ENCODE measurements at places on chromosomes 6 and 20.

GRCh38 chr20:43765916-43766315 is 39.1 kb upstream of the GTSF1L start:
- DNase-seq, result no peak

- no peak for DNase-seq
These were observed 73.1 kb downstream of the QKI start for GRCh38 chr6:163487606-163488005.

DNA sequence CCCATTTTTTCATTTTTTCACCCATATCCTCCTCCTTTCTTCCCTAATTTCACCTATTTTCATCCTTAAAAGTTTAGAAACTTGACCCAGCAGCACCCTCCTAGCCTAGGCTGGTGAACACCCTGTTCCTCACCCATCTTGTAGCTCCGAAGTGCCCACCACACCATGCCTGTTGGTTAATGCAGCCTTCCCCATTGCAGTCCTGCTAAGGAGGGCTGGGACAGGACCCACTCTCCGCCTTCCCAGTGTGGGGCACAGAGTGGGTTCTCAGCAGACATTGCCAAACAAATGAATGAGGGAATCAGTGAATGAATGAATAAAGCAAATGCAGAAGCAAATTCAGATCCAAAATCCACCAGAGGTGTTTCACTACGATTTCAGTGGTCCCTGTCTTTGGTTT is 45.7 kb downstream of the CTCFL start:
- no peak for DNase-seq

- no peak for DNase-seq
These were observed 20.8 kb downstream of the NKX2-2 start for GRCh38 chr20:21493049-21493448.

GRCh38 chr6:38656896-38657295 is 17.2 kb upstream of the BTBD9 start:
- no peak for DNase-seq

- DNase-seq, result no peak
These were observed 106.3 kb downstream of the RNF144B start for GRCh38 chr6:18493382-18493891.

DNA sequence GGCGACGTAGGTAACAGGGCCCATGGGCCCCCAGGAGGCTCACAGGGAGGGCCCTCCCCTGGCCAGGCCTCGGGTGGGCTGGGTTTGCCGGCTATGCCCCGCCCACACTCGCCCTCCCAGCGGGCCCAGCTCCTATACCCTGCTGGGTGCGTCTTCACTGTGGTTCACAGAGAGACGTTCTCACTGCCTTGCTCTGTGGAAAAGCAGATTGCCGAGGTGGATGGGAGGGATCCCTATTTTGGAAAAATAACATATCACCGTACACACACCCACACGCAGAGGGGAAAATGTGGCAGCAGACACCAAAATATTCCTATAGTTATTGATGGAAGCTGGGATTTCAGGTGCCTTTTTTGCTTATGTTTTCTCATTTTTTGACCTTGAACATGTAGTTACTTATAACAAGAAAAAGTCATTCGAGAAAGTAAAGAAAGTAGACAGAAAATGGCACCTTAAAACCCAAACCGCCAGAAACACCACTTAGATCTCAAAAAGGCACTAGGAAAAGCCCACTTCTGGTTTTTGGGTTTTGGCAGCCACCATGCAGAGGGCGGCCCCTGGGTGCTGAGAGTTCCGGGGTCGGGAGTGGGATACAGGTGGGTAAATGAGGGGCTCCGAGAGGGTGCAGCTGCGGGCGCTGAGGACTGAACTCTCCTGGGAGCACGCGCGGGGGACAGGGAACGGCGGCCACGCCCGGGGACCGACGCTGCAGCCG is 49.4 kb downstream of the TMEM242 start:
- peak; percentile 49 for DNase-seq

- DNase-seq, result no peak
These were observed 18.9 kb downstream of the PHACTR2 start for GRCh38 chr6:143696664-143697000.

DNA sequence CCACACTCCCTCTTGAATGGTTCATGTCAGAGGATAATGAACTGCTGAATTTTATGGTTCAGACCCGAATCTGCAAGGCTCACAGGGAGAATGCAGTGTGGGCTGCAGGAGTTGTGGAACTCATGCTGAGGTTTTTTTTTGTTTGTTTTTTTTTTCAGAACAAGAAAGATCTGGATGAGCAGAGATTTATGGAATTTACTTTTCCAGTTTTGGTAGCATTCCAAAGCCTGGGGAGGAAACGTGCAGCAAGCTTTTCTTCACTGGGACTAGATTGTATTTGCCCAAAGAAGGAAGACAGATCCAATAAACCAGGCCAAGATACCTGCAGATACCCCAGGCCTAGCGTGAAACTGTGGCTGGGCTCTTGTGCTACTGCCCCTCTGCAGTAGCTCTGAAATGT is 223.9 kb upstream of the TAB2 start:
- no peak for DNase-seq

DNA sequence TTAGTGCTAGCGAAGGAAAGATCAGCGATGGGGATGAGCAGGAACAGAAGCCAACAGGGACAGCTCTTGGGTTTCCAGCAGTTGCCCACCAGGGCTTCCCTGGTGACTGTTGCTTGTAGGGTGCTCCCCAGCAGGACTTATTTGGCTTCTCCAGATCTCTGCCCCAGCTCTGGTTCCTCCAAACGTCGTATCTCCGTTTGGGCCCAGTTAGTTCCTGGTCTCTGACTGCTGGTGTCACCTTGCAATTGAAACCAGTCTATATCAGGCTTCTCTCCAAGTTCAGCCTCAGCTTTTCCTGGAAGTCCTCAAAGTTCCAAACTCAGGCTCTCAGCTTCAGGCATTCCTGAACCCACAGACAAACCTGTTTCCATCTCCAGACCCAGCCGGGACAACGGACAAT is 70.8 kb upstream of the NXT1 start:
- no peak for DNase-seq

DNA sequence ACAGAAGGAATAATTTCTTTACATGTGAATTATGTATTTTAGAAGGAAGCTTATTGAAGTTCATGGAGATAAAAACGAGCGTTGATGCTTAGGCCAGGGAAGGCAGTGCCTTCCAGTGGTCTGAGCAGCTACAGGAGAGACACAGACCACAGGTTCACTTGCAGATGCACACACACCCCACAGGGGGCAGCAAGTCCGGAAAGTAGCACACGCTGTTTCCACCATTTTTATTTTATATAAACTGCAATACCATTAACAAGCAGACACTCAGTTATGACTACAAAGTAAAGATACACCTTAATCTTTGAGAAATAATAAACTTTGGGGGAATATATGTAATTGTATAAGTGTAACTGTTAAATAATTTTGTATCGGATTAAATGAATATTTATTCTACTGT is 13.5 kb upstream of the DACT2 start:
- no peak for DNase-seq

DNA sequence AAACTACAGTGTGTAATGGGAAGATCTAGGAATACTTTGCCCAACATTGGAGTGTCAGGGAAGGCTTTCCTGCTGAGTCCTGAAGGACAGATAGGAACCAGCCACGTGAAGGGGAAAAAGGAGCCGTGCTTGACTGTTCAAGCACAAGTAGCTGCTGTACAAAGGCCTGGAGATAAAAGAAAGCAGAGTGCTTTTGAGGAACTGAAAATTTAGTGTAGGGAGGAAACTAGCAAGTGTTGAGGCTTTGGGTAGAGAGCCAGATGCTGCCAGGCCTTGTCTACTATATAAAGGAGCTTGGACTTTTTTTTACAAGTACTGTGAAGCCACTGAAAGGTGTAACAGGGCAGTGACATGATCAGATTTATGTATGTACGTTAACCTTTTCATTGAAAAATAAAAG is 39.0 kb downstream of the DSE start:
- no peak for DNase-seq

DNA sequence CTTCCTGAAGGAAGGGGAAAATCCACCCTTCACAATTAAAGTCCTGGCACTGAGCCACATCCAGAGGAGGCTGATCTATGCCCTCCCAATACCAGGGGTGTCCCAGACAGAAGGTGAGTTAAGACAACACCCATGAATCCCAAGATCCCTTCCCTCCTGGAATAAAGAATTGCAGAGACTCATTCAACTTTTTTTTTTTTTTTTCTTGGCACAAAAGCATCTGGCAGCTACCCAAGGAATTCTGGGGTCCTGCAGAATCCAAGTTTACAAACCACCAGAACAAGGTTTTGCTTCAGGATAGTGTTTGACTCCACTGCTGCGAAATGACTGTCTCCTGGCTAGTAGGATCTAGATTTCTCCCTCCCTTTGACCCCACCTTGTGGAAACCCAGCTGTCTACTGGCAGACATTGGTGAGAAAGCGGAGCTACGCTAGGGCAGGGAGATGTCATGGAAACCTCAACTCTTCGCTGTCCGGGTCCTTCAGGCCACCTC is 37.4 kb downstream of the JAG1 start:
- DNase-seq, result no peak

- no peak for DNase-seq
These were observed 8.8 kb upstream of the RSPH3 start for GRCh38 chr6:159008656-159009288.

DNA sequence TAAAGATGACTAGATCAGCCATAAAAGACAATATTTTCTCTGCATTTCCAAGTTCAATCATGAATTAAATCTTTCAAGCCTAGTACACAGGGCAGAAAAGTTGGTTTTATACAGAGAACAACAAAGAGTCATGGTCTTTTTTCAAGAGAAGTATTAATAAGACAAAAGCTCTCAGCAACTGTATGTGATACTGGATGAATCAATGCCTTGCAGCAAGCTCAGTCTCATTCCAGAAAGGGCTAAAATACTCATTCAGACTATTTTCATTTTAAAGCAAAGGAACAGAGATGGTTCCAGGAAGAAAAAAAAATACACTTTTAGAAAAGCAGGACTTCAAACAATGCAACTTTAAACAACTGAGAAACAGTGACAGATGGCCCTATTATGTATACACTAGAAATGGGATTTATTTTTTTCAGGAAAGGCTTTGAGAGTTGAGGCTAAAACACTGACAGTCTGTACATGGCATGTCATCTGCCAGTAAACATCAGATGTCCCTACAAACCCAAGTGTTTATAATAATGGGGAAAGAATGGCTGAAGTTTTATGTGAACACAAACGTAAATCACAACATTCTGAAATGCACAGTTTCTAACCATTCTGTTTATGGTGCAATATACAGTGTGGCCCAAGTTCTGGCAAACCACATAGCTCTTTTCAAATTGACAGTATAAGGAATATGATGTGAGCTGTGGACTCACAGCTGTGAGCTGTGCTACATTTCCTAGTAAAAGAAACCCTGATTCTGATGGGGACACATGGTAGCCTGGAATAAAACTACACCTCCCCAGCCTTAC is 114.3 kb upstream of the DST start:
- no peak for DNase-seq

Data from activated T-helper 1 cell treated with Interleukin-2 at 50 U/mL for 16 hours (primary cell).